ENCODE measurements at places on chromosomes 5 and 9. TPM values are rescaled to one million over a fixed set of nuclear protein-coding genes. Genes with fewer than 3 reads are reported as not detected.

- peaks cover 13% of the 10 kb centered on the region for H3K4me1 ChIP-seq
- no peak within 1 kb of the TSS for H3K27ac ChIP-seq
- H3K36me3 ChIP-seq = peaks cover 4% of the 10 kb centered on the region
- no peaks in the 10 kb centered on the region for H3K27me3 ChIP-seq
- DNase-seq = peak; percentile 87
These were observed at the start of gene ASS1 for GRCh38 chr9:130444565-130445221. ASS1 (plus strand) TSS chr9:130444961; CDS start chr9:130452229, 7,268 bp downstream.

DNA sequence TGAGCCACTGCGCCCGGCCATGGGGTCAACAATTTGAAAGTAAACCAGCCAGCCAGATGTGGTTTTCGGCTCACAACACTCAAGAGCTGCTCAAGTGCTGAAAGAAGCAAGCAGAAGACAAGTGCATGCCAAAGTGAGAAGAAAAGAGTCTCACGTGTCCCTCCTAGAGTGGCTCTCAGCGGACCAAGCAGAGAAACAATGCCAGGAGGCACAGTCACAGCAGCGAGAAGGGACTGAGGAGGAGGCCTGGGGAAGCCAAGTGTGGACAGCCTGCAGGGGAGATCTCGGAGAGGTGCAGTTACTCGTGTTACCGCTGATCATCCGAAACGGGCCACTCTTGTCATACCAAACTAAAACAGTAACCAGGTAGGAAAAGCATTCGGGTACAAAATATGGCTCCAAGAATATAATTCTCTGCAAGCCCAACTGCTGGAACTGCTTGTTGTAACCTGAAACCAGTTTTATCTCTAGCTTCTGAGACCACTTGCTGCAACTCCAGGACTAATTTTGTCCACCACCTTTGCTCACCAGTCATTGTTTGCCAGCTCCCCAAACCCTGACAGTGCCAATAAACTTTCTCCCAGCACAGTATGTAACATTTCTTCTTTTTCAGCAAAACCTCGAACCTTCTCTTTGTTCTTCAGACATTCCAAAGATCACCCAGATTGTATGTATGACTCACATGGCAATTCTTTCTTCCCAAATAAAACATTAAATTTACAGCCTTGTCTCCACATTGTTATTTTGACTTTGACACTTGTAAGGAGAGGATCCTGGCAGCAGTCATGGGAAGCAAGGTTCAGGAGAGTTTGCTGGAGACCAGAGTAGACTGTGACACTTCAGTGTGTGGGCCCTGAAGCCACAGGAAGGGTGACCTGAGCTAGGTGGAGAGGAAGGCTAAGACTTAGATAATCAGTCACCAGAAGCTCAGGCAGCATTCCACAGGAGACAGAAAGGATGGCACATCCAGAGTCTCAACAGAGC lies 6.3 kb downstream of the SLC35D2 start:
- no peak overlapping the region for H3K27ac ChIP-seq
- H3K36me3 ChIP-seq = no peaks in the 10 kb centered on the region
- H3K27me3 ChIP-seq = no peaks in the 10 kb centered on the region
- no peaks in the 10 kb centered on the region for H3K4me1 ChIP-seq

DNA sequence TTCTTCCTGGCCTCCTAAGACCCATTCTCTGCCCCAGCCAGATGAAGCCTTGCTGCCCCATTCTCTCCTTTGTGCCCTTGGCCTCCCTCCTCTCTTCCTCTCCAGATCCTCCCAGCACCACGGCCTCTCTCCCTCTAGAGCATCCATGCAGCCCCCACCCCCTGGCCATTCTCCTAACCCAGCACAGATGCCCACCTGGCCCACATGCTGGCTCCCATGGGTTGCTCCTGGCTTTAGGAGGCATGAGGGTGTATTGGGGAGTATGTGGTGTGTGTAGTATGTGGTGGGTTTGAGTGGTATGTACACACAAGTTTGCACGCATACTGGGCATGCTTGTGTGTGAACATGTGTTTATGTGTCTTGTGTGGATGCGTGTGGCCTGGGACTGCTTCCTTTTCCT lies 47.1 kb downstream of the FOXI1 start:
- H3K4me1 ChIP-seq = no peaks in the 10 kb centered on the region
- H3K27ac ChIP-seq = no peak overlapping the region
- DNase-seq = no peak

DNA sequence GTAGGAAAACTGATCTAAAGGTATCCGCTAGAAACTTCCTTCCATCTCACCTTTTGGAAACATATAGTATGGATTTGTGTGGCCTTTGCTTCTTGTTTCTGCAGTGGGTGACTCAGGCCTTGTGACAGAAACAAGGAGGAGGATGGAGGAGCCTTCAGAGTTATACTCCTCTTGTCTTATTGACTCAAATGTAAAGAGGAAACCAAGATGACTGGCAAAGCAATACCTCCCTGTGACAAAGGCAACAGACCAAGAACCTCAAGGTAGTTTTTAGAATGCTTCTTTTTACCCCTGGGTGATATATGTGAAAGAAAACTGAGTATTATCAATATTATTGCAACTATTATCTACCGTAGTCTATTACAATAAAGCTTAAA lies 123.3 kb upstream of the SLIT3 start:
- H3K4me1 ChIP-seq = peaks cover 5% of the 10 kb centered on the region
- no peak overlapping the region for H3K27ac ChIP-seq
- H3K36me3 ChIP-seq = no peaks in the 10 kb centered on the region
- no peaks in the 10 kb centered on the region for H3K27me3 ChIP-seq
- no peak overlapping the region for H3K4me3 ChIP-seq
- no peak for DNase-seq

DNA sequence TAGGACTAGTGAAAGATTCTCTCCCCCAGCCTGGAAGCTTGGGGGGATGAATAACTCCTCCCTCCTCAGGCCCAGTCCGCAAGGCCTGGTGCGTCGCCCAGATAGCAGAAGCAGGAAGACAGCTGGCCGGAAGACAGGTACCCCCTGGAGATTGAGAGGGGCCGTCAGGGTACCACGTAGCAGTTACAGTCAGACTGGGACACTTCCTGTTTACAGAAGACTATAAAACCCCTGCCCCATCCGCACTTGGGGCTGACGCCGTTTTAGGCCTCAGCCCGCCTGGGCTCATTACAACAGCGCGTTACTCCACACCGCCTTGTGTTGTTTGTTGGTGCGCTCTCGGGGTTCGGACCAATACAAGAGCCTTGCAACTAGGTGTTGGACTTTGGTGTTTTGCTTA lies 15.4 kb downstream of the SEMA6A start:
- peak; percentile 93 for DNase-seq
- H3K27ac ChIP-seq = peak overlapping the region; percentile 42
- H3K27me3 ChIP-seq = no peaks in the 10 kb centered on the region
- no peak overlapping the region for H3K4me3 ChIP-seq
- H3K36me3 ChIP-seq = peaks cover 2% of the 10 kb centered on the region
- H3K4me1 ChIP-seq = peaks cover 42% of the 10 kb centered on the region

DNA sequence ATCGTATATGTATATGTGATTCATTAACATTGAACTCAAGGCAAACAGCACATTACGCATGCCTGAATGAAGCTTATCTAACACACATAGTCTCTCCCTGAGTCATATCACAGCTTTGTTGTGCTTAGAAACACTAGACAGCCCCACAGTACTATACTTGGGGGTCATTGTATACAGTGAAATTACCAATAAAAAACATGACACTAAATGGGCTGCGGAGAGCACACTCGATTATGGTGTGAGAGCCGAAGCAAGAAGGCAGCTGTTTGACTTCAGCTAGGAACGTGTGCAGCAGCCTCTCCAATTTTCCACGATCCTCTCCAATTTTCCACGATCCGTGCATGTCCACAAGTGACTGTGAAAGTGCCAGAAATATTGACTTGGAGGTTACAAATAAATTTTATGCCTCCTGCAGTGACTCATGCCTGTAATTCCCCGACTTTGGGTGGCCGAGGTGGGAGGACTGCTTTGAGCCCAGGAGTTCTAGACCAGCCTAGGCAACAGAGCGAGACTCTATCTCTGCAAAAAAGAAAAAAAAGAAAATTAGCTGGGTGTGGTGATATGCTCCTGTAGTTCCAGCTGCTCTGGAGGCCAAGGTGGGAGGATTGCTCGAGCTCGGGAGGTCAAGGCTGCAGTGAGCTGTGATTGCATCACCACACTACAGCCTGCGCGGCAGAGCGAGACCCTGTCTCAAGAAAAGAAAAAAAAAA lies 102.4 kb downstream of the DAPK1 start:
- DNase-seq = no peak
- H3K27ac ChIP-seq = no peak overlapping the region
- H3K36me3 ChIP-seq = peaks cover 5% of the 10 kb centered on the region
- H3K4me3 ChIP-seq = no peak overlapping the region
- H3K27me3 ChIP-seq = no peaks in the 10 kb centered on the region

DNA sequence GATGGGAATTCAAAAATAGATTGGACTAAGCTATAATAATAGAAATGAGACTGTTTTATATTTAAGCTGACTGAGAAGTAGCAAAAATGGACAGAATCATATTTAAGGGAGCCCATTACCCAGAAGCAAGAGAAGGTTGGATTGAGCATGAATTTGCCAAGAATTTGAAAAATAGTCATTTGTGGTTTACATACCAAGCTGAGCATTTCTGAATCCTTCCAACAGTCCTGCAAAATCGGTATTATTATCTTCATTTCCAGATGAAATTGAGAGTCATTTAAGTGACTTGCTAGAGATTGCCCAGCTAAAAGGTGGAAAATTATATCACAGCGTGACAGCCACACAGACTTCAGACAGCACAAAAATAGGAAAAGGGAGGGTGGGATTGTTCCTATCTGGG lies 48.4 kb downstream of the TNFSF15 start:
- H3K4me1 ChIP-seq = no peaks in the 10 kb centered on the region
- H3K27me3 ChIP-seq = no peaks in the 10 kb centered on the region
- H3K27ac ChIP-seq = no peak overlapping the region
- no peaks in the 10 kb centered on the region for H3K36me3 ChIP-seq
- H3K4me3 ChIP-seq = no peak overlapping the region
- DNase-seq = no peak

DNA sequence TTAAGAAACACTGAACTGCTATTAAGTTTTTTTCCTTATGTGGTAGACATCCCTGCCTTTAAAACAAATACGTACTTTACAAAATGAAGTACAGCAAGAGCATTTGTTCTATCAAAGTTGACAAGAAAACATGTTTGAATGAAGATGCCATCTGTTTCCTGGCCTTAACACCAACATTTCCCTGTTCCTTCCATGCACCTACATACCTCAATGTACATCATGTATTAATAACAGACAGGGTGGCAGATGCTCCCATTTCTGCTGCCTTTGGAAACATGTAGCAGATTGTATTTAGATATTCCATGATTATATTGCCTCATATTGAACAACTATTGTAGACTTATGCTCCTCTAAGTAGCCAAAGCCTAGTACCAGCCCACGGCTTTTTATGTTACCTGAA lies 104.4 kb downstream of the PJA2 start:
- no peaks in the 10 kb centered on the region for H3K4me1 ChIP-seq
- no peaks in the 10 kb centered on the region for H3K27me3 ChIP-seq
- no peak overlapping the region for H3K4me3 ChIP-seq
- H3K36me3 ChIP-seq = no peaks in the 10 kb centered on the region
- no peak for DNase-seq
- H3K27ac ChIP-seq = no peak overlapping the region

GRCh38 chr5:150153957-150154617 lies 1.6 kb downstream of the PDGFRB start:
- H3K27me3 ChIP-seq = no peaks in the 10 kb centered on the region
- H3K4me3 ChIP-seq = no peak overlapping the region
- no peak overlapping the region for H3K27ac ChIP-seq
- H3K4me1 ChIP-seq = peaks cover 4% of the 10 kb centered on the region
- DNase-seq = no peak

DNA sequence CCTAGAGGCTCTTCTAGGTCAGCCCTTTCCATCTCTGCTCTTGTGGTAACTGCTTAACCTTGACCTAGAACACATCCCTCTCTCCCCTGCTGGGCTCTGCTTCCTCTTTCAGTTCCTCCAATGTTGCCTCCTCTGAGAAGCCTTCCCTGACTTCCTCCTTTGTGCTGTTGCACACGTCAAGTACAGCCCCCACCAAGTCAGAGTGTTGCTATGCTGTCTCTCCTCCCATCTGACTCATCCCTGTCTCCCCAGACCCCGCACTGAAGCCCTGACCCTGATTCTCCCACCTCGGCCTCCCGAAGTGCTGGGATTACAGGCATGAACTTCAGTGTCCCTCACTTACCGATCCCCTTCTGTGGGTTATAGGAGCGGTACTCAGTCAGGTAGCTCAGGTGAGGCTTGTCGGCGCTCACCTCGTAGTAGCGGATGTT lies 10.4 kb upstream of the TRIM14 start:
- H3K36me3 ChIP-seq = peaks cover 23% of the 10 kb centered on the region
- no peaks in the 10 kb centered on the region for H3K4me1 ChIP-seq
- no peak for DNase-seq

DNA sequence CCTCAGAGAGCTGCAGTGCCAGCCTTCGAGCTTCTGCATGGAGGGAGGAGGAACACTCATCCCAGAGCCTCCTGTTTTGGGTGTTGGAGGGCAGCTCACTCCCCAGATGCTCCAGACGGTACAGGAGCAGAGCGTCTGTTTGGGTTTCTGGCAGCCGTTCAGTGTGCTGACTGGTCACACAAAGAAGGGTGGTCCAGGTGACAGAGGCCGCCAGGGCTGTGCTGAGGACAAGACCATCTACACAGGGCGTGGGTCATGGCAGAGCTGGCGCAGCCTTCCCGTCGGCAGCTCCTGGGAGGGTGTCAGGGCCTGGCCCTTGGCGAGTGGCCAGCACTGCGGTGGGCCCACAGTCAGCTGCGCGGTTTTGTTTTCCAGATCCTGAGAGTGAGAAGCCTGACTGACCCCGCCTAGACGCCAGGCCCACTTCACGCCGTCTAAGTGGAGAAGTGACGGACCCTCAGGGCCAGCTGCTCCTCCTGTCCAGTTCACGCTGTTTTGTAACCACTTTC lies 131.4 kb upstream of the FAM120A start:
- peaks cover 3% of the 10 kb centered on the region for H3K36me3 ChIP-seq
- H3K27ac ChIP-seq = no peak overlapping the region
- no peaks in the 10 kb centered on the region for H3K27me3 ChIP-seq
- DNase-seq = peak; percentile 29
- H3K4me3 ChIP-seq = no peak overlapping the region

DNA sequence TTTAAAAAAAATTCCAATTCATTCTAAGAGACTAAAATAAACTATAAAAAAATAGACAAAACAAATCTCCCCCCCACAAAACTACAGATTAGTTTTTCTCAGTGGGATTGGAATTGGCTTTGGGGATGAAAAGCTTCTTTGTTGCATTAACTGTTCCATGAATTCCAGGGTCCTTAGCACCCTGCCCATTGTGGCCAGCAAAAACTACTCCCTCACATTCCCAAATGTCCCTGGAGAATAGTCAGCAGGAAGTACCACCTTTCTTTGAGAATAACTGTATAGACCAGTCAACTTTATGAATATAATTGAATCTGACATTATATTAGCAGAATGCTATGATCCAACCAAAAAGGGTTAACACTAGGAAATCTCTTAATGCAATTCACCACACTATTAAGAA lies 147.9 kb downstream of the LPAR1 start:
- no peak overlapping the region for H3K27ac ChIP-seq
- no peak overlapping the region for H3K4me3 ChIP-seq
- H3K27me3 ChIP-seq = no peaks in the 10 kb centered on the region
- no peaks in the 10 kb centered on the region for H3K4me1 ChIP-seq
- H3K36me3 ChIP-seq = no peaks in the 10 kb centered on the region

- no peak overlapping the region for H3K4me3 ChIP-seq
- DNase-seq = no peak
- no peaks in the 10 kb centered on the region for H3K4me1 ChIP-seq
- H3K36me3 ChIP-seq = no peaks in the 10 kb centered on the region
- no peaks in the 10 kb centered on the region for H3K27me3 ChIP-seq
These were observed 1045.3 kb downstream of the TLE1 start for GRCh38 chr9:80644044-80644443.

- H3K4me3 ChIP-seq = no peak overlapping the region
- H3K27me3 ChIP-seq = no peaks in the 10 kb centered on the region
- no peak for DNase-seq
These were observed 37.5 kb downstream of the CNOT8 start for GRCh38 chr5:154895606-154896561.

SEMA4D gene
- 47.2 TPM for total RNA-seq

NMUR2 gene
- total RNA-seq = not detected

SHOC1 gene
- total RNA-seq = not detected

STX17 gene
- total RNA-seq = 21.2 TPM

PCDHGA12 gene
- 1.3 TPM for total RNA-seq

All from H9 (cell line).